Germinal center (tissue), 1 donor: ENCODE measurements at places on chromosomes 16 and 17.

- DNase-seq = no peak
Measured at GRCh38 chr17:5595831-5596230, 11.5 kb upstream of the NLRP1 start.

DNA sequence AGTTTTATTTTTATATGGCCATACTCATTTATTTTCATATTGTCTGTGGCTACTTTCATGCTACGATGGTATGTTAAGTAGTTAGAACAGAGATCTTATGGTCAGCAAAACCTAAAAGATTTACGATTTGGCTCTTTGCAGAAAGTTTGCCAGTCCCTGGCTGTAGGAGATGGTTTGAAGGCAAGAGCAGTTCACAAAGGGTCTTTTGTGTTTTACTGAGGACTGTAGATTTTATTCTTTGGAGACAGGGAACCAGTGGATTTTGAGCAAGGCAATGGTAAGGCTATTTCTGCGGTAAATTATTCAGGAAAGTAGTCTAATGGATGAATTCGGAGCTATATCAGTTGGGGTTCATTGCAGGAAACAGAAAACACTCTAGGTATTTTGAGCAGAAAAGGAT, 90.7 kb downstream of the WWP2 start:
- no peak for DNase-seq

GRCh38 chr17:64661726-64661975, 456 bp downstream of the SMURF2 start:
- DNase-seq = no peak

GRCh38 chr17:17416007-17416399, 60.8 kb upstream of the MED9 start:
- DNase-seq = peak; percentile 70

DNA sequence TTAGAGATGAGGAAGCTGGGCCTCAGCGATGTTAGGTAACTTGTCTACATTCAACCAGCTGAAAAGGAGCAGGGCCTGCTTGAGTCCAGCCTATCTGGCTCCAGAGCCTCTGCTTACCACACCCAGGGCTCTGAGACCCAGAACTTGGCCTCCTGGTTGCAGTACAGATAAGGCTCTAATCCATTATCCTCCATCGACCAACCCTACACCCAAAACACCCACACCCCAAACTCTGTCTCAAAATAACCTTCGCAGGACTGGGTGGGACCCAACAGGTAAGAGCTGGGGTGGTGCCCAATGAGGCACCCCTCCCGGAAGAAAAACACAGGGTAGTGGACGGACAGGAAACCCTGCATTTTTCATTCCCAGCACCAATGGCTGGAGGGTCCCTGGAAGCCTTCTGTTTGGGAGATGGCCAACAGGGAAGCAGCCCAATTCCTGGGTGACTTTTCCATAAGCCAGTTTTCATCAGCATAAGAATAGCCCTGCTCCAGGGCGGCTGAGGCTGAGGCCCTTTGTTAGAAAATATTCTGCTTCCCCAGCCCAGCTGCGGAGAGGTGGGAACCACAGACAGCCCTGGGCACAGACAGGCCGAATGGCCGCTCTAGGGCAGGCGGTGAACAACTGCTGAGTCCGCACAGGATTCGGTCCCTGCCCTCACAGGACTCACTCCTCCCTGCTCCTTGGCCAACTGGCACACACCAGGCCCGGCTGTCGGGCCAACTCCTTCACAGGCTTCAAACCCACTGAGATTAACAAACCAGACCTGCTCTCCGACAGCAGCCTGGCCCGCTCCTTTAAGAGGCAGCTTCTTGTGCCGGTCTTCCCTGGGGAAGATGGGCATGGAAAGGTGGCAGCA, 9.8 kb downstream of the SMIM5 start:
- DNase-seq = no peak

DNA sequence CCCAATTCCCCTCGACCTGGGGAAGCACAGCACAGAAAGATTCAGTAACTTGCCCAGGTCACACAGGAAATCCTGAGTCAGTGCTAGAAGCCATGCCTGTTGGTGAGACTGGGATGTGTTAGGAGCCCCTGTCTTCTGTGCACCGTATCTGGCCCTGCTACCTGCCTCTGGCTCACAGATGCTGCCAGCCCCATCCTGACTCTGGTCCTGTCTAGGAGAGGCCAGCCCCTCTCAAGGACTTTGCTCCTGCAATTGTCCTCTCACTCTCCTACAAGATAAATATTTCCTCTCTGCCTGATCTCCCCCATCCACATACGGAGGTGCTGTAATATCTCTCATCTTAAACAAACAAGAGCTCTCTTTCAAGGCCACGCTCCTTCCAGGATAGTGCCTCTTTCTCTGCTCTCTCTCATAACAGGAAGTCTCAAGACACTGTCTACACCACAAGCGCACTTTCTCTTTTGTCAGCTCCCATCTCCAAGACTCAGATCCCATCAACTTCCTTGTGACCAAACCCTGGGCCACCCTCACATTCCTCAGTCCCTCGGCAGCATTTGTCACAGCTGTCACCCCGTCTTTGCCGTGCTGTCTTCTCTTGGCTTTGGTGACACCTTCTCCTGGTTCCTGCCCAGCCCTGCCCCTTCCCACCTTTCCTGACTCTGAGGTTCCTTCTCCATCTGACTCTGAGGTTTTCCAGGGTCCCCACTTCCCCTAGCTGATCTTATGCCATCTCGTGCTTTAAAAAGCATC, 1.9 kb downstream of the SLC13A2 start:
- no peak for DNase-seq

- DNase-seq = no peak
Measured at GRCh38 chr16:31052114-31052513, 18.8 kb downstream of the STX4 start.

DNA sequence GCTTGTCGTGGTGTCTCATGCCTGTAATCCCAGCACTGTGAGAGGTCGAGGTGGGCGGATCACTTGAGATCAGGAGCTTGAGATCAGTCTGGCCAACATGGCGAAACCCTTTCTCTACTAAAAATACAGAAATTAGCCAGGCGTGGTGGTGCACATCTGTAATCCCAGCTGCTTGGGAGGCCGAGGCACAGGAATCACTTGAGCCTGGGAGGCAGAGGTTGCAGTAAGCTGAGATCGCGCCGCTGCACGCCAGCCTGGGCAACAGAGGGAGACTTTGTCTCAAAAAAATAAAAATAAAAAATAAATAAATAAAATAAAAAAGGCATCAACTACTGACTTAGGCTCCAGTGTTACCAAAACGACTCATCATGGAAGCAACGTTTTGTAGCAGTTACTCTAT, 115.5 kb downstream of the PLCG2 start:
- DNase-seq = no peak

- DNase-seq = no peak
Measured at GRCh38 chr16:51035110-51035498, 116.0 kb downstream of the SALL1 start.

GRCh38 chr17:61578645-61579044, 12.4 kb downstream of the NACA2 start:
- no peak for DNase-seq

- DNase-seq = no peak
Measured at GRCh38 chr17:57402681-57403180, 146.4 kb downstream of the MSI2 start.

DNA sequence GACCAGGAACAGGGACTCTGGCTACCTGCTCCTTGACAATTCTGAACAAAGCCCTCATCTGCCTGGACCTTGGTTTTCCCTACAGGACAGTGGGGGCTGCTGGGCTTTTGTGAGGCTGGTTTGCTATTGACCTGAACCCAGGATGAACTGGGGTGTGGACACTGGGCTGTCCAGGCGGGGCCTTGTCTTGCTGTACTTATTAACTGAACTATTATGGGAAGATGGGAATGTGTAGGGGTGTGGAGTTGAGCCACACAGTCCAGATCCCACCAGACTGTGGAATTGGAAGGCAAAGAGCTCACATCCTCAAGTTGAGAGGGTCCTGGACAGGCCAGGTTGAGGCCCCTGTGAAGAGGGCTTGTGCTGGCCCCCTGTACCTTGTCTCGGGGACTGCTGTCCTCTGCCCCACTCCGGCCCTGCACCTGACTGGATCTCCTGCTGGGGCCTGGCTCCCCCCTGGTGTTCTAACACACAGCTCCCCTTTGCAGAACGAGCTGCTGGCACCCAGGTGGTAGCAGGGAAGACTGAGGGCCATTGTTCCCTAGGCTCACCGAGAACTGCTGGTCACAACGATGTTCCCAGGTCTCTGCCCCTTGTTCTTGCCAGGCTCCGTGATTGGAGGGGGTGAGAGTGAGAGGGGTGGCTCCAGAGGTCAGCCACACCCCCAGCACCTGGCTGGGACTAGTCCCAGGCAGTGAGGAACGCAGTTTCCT, 51.8 kb upstream of the CDC42EP4 start:
- DNase-seq = no peak

GRCh38 chr17:44390250-44390870, 911 bp upstream of the ITGA2B start:
- no peak for DNase-seq

- peak; percentile 91 for DNase-seq
Measured at GRCh38 chr16:67279296-67280089, at the start of gene PLEKHG4. PLEKHG4 (plus strand) TSS chr16:67279532; CDS start chr16:67280045, 513 bp downstream.
